ENCODE measurements at places on chromosomes 11 and 22.

GRCh38 chr11:79413268-79413667, 27.6 kb downstream of the TENM4 start:
- DNase-seq: no peak

DNA sequence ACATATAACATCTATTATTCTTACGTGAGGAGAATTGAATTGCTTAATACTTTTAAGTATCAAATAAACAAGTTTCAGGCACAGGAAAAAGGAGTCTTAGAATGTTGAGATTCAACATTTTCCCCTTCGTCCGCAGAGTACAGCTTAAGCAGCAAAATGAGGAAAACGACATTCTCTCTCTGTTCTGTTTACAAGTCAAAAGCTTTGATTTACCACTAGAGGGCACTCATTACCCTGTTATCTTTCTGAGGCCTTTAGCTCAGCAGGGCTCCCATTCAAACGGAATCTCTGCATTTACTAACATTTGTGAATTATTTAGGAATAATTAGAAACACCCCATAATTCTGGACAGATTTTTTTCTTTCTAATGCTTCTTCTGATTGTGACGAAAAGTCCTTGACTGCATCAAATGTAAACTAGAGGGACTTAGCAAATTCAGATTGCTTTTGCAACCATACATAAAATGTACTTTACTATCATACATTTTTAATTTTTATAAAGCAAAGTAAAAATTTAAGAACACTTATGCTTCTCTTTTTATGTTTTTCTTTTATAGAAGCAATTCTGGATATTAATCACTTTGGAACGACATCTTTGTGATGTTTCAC, 75.0 kb downstream of the JRKL start:
- peak; percentile 24 for DNase-seq

DNA sequence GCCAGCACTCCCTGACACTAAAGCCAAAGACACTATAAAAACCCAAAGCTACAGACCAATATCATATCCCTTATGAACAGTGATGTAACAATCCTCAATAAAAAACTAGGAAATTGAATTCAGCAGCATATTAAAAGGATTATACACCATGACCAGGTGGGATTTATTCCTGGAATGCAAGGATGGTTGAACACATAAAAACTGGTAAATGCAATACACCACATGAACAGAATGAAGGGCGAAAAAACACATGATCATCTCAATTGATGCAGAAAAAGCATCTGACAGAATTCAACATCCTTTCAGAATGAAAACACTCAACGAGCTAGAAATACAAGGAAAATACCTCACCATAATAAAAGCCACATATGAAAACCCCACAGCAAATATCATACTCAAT, 31.3 kb downstream of the OSBP start:
- no peak for DNase-seq

GRCh38 chr11:27203077-27203647, 159.9 kb downstream of the CCDC34 start:
- DNase-seq: no peak

GRCh38 chr22:44329179-44329796, 16.5 kb upstream of the SHISAL1 start:
- DNase-seq: peak; percentile 51

- no peak for DNase-seq
Observed at GRCh38 chr11:92440701-92441442, 216.3 kb downstream of the FAT3 start.

DNA sequence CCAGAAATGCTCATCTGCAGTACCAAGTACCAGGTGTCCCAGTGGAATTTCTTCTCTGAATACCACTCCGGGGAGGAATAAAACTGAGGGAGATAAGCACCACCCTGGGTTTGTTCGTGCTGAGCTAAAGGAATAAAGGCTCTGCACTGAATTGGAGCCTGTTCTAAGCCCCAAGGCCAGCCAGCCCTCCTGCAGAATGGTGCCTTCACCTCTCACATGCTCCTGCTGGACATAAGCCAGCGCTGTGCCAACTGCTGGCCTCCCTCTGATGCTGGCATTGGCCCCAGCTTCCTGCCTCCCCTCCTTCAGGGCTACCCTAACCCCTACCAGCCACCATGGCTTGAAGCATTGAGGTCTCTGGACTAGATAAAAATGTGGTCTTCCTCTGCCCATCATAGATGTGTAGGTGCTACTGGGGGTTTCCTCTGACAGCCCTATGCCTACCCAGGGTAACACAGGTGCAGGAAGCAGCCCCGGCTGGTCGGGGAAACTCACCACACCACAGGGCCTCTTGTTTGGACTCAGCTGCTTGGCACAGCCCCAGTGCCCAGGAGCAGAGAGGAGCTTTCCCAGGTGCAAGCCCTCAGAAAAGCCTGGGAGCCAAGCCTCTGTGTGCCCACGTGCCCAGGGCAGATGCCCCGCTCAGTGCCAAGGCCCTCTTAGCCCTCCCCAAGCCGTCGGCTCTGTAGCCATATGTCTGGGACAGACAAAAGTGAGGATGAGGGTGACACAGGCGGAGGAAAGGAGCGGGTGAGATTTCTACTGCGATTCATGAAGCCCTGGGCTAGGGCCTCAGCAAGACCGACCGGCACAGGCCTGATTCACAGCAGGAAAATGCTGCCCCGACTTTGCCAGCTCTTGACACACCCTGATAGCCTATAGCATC, 34.1 kb upstream of the JAM3 start:
- DNase-seq: no peak

- DNase-seq: no peak
Observed at GRCh38 chr11:107257710-107258109, 199.9 kb downstream of the CWF19L2 start.

DNA sequence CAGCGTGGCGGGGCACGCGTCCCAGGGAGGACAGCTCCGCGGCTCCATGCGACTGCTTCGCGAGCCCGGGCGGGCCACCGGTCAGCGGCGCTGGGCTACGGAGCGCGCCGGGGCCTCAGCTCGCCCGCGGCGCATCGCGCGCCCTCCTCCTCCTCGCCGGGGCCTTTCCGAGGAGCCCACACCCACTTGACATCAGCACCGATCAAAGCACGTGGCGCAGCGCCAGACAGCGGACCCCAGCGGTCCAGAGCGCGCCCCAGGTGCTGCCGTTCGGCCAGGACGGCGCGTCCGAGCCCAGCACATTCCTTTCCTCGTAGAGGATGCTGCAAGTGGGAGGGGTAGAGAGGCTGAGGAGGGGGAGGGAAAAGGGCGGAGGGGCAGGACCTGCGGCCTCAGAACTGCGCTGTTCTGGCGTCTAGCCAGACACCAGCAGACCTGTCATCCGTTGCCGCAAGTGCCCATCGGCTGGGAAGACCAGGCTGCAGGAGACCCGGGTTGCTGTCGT, 88.6 kb downstream of the PLEKHA7 start:
- DNase-seq: no peak

- DNase-seq: no peak
Observed at GRCh38 chr22:50482107-50483074, 1.0 kb downstream of the ADM2 start.

GRCh38 chr11:77065878-77066228, 918 bp upstream of the CAPN5 start:
- DNase-seq: no peak

- no peak for DNase-seq
Observed at GRCh38 chr22:30444632-30445437, 19.3 kb downstream of the MTFP1 start.

DNA sequence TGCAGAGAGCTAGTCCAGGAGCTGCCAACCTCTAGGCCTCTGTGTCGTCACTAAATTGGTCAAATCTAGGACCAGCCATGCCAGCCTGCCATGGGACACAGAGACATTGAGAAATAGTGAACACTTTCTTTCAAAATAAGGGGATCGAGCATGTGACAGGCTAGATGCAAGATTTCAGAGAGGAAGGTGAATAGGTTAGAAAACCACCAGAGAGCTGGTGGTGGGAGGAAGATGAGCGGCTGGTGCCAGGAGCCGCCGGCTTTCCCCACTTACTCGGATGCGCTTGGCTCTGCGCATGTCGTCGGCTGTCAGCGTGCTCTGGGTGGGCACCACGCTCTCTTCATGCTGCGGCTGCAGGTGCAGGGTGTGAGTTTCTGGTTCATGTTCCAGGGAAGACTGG, 35.4 kb upstream of the NFRKB start:
- no peak for DNase-seq

DNA sequence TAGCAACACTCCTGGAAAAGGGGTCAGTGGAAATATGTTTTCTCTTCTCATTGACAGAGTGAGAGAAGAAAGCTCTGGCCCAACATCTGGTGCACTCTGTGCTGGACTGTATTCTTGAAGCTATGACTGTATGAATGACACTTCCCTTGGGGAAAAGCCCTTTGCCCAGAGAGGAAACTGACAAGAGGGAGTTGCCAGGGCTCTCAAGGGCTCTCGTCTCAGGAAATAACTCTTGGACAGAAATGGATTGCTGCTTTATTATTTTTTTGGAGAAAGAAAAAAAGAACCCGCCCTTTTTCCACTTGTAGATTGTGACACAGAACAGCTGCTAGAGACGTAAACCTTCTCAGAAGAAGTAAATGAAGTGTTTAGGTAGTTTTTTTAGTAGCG, 11.4 kb downstream of the ETS1 start:
- DNase-seq: no peak

DNA sequence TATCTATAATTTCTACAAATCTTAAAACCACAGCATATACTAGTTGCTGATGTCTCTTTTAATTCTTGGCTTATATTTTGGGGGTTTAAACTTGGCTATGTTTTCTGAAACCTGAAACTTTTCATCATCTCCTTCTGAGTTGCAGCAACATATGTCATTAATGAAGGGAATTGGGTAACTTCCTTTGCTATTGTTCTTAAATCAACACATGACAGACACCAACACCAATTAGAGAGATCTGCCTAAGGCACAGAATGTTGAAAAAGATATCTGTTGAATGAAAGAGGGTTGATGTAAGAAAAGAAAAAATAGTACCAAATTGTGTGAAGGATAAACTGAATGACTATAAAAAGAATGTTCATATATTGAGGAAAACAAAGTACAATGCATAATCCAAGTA, 10.3 kb upstream of the GAS2 start:
- DNase-seq: no peak

DNA sequence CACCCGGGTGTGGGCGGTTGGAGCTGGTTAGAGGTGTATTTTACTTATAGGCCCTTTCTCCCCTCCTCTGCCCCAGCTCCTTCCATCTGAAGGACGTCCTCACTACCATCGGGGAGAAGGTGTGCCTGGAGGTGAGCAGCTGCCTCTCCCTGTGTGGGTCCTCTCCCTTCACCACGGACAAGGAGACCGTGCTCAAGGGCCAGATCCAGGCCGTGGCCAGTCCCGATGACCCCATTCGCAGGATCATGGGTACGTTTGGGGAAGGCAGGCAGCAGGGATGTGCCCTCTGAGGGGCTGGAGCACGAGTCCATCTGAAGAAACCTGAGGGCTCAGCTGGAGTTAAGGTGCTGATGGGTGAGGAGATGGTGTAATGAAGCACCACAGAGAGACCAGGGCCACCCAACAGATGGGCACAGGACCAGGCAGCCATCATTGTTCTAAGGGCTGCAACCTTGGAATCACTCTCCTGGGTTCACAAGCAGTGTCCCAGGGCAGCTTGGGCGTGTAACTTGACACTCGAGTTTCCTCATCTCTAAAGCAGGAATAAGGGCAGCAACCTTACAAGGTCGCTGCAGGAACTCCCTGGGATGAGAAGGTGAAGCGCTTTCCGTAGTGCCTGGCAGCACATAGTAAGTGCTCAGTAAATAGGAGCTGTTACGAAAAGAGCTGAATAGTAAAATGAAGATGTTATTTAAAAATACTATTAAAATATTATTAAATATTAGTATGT, 29.4 kb downstream of the TCP11L1 start:
- no peak for DNase-seq

GRCh38 chr11:17744151-17744940, 9.8 kb downstream of the KCNC1 start:
- DNase-seq: no peak

GRCh38 chr11:82450996-82451395, 282.7 kb downstream of the FAM181B start:
- no peak for DNase-seq

GRCh38 chr11:60970369-60970774, 1.1 kb upstream of the CD6 start:
- no peak for DNase-seq

GRCh38 chr11:70212227-70212811, 9.2 kb downstream of the FADD start:
- DNase-seq: no peak

DNA sequence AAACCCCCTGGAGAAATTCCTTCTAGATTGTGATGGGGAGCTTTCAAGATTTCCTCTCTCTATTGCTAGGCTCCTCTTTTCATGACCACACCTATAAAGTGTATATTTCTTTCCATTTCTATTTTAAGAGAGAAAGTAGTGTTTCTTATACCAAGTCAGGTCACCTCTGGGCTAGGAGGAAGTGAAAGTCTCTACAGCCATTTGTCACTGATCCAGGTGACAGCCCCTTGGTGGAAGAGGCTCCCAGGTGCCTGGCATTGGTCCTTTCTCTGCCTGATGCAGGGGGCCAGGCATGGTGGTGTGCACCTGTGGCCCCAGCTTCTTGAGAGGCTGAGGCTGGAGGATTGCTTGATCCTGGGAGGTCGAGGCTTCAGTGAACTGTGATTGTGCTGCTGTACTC, 64.7 kb downstream of the DHCR7 start:
- peak; percentile 73 for DNase-seq

GRCh38 chr11:34604145-34604544, 16.7 kb upstream of the EHF start:
- no peak for DNase-seq

DNA sequence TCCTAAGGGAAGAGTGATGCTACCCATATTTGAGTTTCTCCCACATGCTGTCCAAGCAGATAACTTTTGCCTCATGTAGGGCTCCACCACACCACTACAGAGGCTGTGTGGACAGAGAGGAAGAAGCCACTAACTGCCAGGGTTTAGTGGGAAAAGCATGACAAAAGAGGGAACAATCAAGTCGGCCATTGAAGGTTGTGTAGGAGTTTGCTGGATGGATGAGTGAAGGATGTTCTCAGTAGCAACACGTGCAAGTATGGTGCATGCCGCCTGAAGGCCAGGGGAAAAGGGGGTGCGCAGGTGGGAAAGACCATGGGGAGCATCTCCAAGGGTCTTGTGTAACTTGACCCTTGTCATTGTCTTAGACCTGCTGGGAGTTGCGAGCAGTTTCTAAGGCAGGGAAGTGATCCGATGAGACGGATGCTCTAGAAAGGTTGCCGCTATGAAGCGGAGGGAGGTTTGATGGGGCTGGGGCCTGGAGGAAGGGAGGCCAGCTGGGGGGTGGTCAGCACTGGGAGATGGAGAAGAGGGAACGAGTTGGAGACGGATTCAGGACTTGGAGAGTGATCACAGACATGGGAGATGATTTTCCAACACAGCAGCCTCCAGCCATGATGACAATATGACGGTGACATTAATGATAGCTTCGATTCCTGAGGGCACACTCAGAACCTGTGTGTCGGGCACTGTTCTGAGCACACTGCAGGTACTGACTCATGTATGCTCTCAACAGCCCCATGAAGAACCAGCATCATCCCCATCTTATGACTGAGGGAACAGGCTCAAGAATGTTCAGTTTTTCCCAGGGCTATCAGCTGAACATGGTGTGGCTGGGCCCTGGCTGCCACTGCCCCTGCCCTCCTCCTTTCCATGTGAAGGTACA, 53.7 kb downstream of the CD6 start:
- DNase-seq: no peak

GRCh38 chr11:47905358-47906059, 57.4 kb upstream of the NUP160 start:
- no peak for DNase-seq

Measured in GM12864 (cell line).